ENCODE measurements at places on chromosomes 6 and 20.

DNA sequence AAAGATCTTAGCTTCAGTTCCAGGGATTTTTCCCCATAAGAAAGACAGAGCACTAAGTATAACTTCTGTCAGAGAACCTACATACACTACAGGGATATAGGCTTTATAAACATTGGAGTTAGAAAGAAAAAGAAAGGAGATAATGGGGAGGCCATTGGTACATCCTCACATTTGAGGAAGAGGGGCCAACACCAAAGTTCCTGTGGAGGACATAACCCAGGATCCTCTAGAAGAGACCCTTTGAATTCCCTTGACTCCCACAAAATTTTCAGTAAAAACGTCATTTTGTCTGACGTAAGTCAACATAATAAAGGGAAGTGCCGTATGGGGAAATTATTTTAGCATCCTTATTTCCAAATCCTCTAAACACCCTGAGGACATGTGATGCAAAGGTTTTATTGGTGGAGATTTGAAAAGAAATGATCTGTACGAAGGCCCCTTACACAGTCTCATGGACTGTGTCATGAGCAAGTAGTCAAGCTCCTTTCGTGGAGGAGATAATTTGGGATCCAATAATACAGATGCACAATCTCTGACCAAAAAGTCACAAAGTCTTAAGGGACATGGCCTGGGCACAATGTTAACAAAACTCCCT, 33.2 kb downstream of the HLA-DRA start:
- DNase-seq = no peak

DNA sequence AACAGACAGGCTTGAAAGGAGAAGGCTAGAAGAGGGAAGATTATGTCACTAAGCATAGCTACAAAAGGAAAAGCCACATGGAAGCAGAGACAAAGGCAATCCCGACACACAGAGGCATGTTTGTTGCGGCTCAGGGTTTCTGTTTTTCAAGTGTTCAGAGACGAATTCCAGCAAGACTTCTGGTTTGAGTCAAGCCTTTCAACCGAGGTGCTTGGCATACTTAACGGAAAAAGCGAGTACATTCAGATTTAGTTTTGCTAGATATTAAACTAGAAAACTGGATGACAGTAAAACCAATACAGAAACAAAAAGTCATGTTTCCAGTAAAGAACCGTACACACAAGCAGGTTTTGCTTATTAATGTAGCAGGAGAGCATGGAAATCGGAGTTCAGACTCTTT, 27.2 kb downstream of the MCUR1 start:
- no peak for DNase-seq

DNA sequence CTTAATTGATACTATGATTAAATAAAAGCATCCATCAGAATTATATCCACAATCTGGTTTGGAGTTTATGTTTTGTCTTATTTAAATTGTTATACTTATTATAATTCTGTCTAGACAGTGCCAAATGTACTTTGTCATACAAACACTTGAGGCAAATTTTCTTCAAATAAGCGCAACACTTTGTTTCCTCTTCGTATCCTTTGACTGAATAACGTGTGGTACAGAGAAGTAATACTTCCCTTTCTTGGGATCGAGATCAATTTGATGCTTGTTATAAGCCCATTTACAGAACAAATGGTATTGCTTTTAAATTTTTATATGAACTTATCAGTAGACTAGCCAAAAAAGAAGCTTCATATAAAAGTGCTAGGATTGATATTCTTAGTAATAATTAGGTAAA, 111.0 kb downstream of the ATG5 start:
- DNase-seq = no peak

GRCh38 chr6:70894001-70894400, 62.9 kb downstream of the B3GAT2 start:
- no peak for DNase-seq

GRCh38 chr6:165191461-165191860, 117.9 kb downstream of the C6orf118 start:
- DNase-seq = no peak

- DNase-seq = no peak
Measured at GRCh38 chr20:39799366-39799965, 837.3 kb downstream of the DHX35 start.

GRCh38 chr20:50855498-50856474, 60.9 kb downstream of the BCAS4 start:
- no peak for DNase-seq

DNA sequence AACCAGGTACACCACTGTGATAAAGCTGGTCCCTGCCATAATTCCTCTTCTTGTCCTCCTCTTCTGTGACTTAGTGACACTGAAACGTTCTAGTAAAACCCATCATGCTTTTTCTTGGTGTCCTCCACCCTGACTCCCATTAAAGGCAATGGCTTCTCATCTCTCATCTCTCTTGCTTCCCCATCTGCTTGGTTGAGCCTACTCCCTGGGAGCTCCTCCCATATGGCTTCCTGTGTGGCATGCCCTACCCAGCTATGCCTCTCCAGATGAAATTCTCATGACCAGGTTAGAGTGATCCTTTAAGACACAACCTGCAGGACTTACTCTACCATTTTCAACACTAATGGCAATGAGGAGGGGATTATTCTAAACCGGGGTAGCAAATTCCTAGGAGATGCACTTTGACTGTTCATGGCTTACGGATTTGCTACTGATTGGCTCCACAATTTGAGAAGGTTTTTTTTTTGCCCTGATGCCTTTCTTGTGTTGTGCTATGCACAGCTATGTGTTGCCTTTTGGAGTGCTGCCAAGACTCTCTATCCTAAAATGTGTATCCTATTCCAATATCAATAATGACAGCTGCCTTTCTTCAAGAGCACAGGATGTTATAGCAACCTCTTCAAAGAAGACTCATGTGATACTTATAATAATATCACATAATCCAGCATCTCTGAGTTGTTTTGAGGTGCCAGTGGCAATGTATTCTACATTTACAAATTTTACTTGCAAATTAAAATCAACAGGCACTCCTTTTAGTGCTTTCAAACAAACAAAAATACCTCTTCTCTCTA, 6.1 kb downstream of the SIRPG start:
- no peak for DNase-seq

DNA sequence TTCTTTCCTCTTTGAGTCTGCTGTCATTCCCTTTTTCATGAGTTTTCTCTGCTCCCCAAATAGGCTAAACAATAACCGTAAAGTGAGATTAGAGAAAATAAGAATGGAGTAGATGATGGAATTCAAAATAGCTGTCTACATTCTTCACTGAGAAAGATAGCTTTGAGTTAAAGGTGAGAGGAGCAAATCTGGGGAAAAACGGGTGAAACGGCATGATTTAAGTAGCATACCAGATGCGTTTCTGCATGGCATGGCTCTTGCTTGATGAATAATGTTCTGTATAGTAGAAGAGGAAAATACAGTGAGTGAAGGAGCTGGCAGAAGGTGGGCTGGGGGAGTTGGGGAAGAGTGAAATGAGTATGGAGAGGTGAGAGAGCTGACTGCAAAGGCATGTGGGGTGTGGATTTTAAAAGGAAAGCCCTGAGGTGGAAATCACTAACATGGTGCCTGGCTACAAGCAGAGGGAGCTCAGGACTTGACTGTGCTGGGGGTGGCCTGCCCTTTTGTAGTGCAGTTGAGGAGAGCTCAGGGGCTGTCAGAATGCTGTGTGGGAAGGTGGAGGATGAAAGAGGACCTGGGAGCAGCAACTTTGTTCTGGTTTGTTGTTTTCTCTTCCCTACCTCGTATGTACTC, 8.8 kb downstream of the BICRAL start:
- no peak for DNase-seq

- DNase-seq = no peak
Measured at GRCh38 chr6:85792254-85792653, 149.6 kb upstream of the SYNCRIP start.

DNA sequence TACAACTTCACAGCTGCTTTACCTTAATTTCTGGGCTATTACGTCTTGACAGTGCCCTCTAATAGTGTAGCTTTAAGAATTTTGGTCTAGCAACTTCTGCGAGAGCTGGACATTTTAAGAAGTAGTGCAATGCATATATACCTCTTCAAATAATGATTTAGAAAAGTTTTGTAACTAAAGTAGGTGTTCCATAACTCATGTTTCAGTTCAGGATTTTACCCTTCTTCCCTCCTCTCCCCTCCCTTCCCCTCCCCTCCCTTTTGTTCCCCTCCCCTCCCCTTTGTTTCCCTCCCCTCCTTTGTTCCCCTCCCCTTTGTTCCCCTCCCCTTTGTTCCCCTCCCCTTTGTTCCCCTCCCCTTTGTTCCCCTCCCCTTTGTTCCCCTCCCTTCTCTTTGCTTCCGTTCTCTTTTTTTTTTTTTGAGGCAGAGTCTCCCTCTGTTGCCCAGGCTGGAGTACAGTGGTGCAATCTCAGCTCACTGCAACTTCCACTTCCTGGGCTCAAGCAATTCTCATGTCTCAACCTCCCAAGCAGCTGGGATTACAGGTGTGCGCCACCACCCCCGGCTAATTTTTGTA, 28.8 kb upstream of the TRAM2 start:
- no peak for DNase-seq

DNA sequence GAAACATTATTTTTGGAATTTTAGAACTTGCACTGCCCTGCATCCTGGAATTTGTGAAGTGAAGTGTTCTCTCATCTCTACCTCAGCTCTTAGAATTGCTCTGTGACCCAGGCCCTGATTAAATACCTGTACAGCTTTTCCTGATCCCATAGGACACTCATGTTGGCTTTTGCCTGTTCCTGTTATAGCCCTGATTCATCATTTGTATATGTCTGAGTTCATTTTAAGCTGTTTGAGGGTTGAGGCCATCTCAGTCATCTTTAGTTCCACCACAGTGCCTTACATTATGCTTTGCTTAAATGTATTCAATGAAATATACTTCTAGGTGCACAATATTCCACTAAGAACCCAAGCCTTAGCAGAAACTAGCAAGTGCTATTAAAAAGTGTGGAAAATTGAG, 26.4 kb downstream of the ZFAND3 start:
- no peak for DNase-seq

GRCh38 chr20:55977690-55978459, 27.4 kb downstream of the CBLN4 start:
- DNase-seq = no peak

All from SIG-M5 (cell line).